ENCODE measurements at places on chromosomes 5 and 9. TPM values are rescaled to one million over a fixed set of nuclear protein-coding genes. Genes with fewer than 3 reads are reported as not detected.

FAM81B gene
- total RNA-seq = not detected

IRX1 gene
- not detected for total RNA-seq

PFN3 gene
- not detected for total RNA-seq

CA9 gene
- total RNA-seq = 2.3 TPM

PIP5K1B gene
- not detected for total RNA-seq

CORO2A gene
- 0.33 TPM for total RNA-seq
